ENCODE measurements at places on chromosomes 1 and 21.

GRCh38 chr1:2349806-2350205 lies 41.5 kb downstream of the MORN1 start:
- no peak for DNase-seq

DNA sequence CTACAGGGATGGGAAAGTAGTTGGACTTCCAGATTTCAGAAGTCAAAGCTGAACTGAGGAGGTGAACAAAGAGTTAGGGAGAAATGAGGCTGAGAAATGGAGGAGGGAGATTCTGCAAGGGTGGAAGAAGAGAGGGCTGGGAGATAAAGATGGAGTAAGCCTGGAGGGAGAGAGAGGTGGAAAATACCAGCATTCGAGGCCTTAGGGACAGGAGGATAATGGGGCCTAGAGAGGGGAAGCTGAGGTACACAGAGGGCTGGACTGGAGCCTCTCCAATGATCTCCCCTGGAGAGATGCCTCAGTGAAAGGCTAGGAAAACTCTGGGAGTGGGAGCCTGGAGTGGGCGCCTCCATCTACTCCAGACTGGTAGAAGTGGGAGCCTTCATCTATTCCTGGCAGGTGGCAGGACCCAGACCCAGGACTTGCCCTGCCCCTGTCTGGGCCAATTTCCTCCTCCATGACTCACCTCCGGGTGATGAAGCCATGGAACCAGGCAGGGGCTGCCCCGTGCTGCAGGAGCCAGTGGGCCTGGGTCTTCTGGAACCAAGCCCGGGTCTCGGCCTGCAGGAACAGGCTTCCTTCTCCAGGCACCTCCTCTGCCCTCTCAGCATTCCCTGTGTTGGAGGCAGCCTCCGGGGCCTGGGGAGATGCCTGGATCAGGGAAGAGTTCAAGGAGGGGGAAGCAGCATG lies 1.9 kb downstream of the SH2D2A start:
- no peak for DNase-seq

- DNase-seq = no peak
These were observed 7.1 kb downstream of the NMNAT2 start for GRCh38 chr1:183411091-183411490.

- peak; percentile 8 for DNase-seq
These were observed 36.8 kb downstream of the KCNAB2 start for GRCh38 chr1:6082430-6082971.

GRCh38 chr1:33339413-33339812 lies 18.5 kb upstream of the A3GALT2 start:
- DNase-seq = no peak

DNA sequence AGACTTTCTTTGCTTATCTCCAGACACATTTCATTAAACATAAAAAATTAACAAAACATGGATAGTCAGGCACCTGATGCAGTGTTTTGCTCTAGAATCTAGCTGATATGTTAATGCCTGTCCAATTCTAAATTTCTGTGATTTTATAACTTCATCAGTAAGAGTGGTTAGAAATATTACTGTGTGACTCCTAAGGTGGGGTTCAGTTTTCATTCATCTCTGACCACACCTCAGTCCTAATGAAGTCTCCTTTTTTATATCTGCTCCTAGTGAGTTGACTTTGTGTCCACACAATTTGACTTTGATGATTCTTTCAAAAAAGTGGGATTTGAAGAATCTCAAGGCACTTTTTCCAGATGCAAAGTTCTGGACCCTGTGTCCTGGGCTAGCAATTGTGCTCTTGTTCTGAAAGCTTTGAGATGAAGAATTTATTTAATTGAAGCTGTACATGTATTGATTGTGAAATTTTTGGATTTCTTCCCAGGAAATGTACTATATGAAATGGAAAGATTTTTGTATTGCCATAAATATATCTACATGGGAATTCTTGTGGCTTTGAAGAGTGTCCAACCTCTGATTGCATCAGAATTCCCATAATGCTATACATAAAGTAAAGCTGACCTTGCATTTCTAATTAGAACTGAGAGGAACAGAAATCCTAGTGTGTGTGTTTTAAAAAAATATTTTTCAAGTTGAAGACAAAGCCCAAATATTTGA lies 111.2 kb downstream of the GIPC2 start:
- peak; percentile 93 for DNase-seq

GRCh38 chr21:39927304-39927886 lies 60.2 kb downstream of the PCP4 start:
- DNase-seq = no peak

- DNase-seq = no peak
These were observed 26.9 kb downstream of the RIPK4 start for GRCh38 chr21:41739936-41740335.

- DNase-seq = no peak
These were observed 28.7 kb downstream of the FCRL3 start for GRCh38 chr1:157671895-157672294.

GRCh38 chr1:113999799-114000198 lies 20.5 kb downstream of the OLFML3 start:
- no peak for DNase-seq

DNA sequence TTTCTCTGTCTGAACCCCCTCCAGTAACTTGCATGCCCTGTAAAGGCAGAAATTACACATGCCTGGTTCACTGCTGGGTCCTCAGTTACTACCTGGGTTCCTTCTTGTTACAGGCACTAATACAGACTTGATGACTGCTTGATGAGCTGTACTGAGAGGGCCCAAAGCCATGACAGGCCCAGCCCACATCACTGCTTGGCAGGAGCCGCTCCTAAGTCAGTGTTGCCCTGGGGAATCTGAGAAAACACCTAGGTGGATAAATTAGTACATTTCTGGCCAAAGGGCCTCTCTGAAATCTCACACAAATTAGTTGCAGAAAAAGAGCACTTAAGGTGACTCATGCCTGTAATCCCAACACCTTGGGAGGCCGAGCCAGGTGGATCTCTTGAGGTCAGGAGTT lies 37.8 kb upstream of the IRF2BP2 start:
- no peak for DNase-seq
